ENCODE measurements at places on chromosomes 2 and 18. TPM values are rescaled to one million over a fixed set of nuclear protein-coding genes. Genes with fewer than 3 reads are reported as not detected.

Gene OTX1
- polyA plus RNA-seq: 0.07 TPM

Gene ZBTB7C
- polyA plus RNA-seq: 2.8 TPM

Gene AQP12B
- polyA plus RNA-seq: not detected

Gene ABCG5
- polyA plus RNA-seq: not detected

Gene TEX44
- not detected for polyA plus RNA-seq

Gene TET3
- polyA plus RNA-seq: 3.3 TPM

Gene REG1B
- not detected for polyA plus RNA-seq

Measured in ovary (tissue), 10 donors.